Left renal pelvis (tissue), 4 donors: ENCODE measurements at places on chromosomes 11 and 22.

GRCh38 chr22:30290342-30291057 lies 1.2 kb upstream of the CASTOR1 start:
- DNase-seq: no peak

DNA sequence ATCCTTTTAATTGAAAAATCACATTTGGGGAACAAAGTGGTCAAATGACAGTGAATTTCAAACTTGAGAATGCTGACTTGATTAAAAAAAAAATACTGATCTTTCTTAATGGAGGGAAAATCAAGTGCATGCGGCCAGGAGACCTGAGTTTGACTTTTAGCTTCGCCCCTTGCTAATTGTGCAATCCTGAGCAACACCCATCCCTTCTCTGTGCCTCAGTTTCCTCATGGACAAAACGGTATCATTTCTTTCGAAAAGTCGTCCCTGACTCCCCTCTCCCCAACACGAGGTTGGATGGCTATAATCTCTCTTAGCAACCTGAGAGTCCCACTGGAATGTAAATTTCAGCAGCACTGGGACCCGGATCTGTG lies 959 bp upstream of the FJX1 start:
- DNase-seq: no peak

DNA sequence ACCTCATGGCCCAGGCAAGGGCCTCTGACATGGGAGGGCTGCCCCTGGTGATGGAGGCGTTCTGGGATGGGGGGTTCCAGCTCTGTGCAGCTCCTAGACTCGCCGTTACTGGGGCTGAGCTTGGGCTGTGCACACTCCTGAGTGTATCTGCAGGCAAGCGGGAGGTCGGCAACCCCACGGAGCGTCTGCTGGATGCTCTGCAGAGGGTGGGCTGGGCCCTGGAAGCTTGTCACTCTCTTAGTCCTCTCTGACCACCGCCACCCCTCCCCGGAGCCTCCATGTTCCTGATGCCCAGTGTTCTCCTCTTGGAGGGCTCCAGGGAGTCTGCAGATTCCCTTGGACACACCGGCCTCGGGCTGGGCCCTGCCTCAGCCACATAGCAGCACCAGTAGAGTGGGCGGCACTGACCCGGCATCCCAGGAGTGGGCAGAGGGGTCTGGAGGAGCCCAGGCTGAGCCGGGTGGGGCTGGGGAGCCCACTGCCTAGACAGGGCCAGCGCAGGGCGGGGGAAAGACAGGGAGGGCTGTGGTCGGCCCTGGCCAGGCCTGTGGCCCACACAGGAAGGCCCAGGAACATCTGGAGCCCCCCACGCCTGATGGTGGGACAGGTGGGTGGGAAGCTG lies 20.6 kb upstream of the MUC5B start:
- DNase-seq: no peak

- DNase-seq: no peak
These were observed 80.3 kb downstream of the TNRC6B start for GRCh38 chr22:40258017-40258416.

DNA sequence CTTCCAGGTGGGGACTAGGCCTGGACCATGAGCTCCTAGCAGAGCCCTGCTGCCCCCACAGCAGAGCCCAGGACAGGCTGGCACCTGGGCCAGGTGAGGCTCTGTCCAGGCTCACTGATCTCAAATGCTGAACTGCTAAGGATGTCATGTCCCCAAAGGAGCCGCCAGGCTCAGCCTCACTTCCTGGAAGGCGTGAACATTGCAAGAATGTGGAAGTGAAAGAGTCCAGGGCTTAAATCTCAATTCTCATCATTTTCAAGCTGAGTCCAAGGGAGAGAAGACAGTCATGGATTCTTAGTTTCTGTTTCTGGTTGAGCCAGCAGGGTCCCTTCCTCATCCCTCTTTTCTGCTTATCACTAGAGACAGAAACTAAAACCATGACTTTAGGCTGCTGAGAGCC lies 5.0 kb downstream of the ASCL2 start:
- no peak for DNase-seq

DNA sequence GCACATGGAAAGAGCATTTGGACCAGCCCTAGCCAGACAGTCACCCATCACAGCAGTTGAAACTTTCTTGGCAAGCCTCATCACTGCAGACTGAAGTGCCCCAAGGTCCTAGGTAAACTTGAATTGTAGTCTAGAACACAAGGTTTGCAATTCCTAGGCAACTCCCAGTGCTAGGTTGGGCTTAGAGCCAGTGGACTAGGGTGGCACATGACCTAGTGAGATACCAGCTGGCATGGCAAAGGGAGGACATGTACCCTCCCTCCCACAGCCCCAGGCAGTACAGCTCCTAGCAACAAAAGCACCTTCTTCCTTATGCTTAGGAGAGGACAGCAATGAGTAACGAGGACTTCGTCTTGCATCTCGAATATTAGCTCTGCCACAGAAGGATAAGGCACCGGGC lies 889.5 kb downstream of the JRKL start:
- no peak for DNase-seq

DNA sequence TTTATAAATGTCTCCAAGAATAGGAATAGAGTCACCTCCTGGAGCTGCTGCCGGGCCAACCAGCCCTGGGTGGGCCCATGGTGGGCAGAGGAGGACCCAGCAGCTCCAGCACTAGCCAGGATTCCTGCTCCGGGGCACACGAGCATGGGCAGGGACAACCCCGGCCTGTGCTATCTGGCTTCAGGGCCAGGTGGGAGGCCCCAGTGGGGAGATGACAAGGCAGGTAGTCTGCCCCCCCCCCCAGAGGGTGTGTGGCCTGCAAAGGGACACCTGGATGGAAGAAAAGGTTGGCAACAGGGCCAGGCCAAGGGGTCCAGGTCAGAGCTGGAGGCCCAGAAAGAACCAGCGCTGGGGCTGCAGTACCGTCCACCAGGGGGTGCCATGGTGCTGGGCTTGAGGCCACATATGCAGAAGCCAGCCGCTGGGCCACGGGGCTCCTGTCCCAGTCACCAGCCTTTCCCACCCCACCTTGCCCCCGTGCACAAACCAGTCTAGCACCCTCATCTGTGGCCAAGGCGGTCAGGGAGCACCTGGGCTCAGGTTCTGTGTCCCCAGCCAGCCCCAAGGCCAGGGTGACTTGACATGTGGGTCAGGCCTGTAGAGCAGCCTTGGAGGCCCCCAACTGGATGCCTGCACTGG lies 3.4 kb downstream of the TSPAN32 start:
- DNase-seq: no peak

DNA sequence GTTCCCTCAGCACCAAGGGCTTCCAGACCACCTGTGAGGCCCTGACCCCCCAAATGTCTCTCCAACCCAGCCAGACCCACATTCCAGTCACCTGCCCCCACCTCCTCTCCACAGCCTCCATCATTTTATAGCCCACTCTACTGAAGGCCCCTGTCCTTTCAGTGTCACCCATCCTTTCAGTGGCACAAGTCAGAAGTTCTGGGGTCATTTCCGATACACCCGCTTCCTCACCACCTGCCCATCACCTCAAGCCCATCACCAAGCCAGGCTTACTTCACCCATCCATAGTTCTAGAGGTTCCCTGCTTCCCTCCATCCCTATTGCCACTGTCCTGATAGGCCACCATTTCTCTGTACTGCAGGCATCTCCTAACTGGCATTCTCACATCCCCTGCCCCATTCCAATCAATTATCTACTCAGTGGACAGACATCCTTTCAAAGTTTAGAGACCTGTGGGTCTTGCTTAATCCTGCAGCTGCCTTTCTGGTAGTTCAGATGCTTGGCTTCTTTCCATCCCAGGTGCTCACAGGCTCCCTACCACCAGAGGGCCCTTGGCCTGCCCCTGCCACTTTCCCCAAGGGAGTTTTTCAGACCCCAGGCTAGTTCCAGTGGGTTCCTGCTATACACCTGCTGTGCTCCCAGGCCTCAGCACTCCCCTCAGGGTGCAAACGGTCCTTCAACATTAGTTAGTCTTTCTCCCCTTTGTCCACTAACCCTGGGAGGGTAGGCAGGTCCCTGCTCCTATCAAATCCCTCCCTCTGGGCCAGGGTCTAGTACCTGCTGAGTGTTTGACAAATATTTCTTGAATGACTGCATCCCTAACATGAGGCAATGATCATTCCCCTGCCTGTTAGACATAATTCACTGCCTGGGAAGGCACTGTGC lies 7.6 kb downstream of the KCNQ1OT1 start:
- DNase-seq: no peak

GRCh38 chr11:6360183-6360582 lies 30.1 kb upstream of the SMPD1 start:
- no peak for DNase-seq

DNA sequence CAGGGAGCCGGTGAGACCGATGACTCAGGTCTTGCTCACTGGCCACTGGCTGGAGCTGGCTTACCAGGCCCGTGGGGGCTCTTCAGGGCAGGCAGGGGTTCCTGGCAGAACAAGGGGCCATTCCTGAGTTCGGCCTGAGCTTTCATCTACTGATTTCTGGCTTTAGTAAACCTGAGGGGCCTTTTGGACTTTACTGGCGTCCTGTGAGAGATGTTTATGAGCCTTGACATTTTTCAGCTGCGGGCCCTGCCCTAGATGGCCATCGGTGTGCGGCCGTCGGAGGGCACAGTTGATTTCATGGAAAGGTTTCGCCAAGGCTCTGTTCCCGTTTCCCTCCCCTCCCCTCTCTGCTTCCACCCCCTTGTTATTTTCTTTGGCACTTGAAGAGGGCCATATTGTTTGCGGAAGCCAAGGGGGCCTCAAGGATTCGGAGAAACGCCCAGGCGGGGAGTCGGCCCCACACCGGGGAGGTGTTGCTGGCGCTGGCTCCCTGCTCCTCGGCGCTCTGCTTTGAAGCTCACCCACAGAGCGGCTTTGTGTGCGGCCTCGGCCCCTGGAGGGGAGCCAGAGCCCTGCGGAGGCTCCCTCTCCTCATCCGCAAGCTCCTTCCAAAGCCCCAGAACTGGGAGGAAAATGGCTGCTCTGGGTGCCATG lies 17.7 kb downstream of the ELF5 start:
- no peak for DNase-seq

GRCh38 chr11:1916986-1917522 lies 2.4 kb upstream of the TNNT3 start:
- DNase-seq: no peak

DNA sequence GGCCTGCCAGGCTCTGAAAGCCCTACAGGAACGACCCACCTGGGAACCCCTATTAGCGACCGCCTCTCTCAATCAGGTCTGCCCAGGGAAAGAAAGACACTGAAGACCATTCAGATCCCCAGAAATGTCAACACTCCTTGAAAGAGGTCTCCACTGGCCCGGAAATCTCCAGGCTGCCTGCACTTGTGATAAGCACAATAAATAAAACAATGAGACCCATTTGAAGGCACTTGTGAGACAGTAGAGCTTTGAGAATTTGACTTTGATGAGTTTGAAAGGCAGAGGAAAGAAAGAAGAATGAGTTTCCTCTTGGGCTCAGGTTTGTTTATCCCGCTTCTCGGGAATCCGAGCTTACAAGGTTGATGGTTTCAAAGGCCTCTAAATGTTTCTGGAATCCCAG lies 416.3 kb downstream of the BUD13 start:
- no peak for DNase-seq

GRCh38 chr11:104183593-104183992 lies 19.6 kb upstream of the PDGFD start:
- no peak for DNase-seq

GRCh38 chr11:67999704-68000103 lies 4.2 kb downstream of the UNC93B1 start:
- no peak for DNase-seq

GRCh38 chr11:11280826-11281225 lies 72.2 kb downstream of the CSNK2A3 start:
- no peak for DNase-seq

DNA sequence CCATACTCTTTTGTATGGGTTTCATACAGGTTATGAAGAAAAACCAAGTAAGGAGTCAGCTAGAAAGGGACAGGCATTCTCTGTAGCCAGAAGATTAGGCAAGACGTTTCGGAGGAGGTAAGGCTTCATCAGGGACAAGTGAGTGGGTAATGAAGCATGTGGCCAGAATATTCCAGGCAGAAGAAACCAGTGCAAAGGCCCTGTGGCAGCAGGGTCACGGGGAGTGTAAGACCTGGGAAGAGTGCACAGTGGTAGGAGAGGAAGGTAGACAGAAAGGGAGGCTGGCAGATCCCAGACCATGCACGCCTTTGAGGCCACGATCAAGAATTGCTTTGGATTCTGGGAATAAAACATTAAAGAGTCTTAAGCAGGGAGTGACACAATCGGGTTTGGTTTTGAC lies 177.6 kb downstream of the MIAT start:
- no peak for DNase-seq

DNA sequence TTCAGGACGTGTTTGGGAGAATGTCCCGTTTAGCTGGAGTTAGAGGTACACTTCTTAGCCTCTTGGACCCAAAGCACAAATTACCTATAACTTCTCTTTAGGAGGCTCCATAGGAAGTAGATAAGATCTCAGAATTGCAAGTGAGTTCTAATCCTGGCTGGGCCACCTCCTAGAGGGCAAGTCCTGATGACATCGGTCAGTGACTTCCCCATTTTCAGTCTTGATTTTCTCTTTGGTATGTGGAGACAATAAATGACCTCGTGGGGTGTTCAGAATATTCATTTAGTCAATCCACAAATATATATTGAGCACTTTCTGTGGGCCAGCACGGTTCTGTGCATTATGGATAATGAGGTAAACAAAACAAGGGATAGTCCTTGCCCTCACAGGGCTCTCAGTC lies 208.6 kb downstream of the CWF19L2 start:
- no peak for DNase-seq

DNA sequence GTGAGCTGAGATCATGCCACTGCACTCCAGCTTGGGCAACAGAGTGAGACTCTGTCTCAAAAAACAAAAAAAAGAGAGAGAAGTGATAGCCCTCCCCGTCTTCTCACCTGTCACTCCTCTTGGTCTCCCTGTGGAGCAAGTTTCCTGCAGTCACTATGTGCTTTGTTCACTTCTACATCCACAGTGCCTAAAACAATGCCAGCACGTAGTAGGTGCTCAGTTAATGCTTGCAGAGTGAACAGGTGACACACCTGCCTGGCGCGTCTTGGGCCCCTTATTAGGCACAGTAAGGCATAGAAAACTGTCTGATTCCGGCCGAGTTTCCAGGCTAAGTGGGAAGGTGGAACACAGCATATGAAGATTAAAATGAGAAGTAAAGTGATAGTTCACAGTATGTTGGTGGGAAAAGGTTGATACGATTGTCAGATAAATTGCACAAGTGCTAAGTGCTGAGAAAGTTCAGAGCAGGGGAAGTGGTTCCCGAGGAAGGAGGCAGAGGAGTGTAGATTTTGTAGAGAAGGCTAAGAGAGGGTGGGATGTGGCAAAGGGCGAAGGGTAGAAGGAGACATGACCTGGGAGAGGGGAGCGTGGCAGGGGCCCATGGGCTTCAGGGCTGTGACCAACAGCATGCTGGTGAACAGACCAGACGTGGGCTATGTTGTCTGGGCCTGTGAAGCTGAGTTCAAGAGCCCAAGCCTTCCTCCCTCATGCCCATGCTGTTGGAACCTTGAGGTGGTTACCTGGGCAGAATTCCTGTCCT lies 41.9 kb downstream of the BCR start:
- DNase-seq: no peak

- no peak for DNase-seq
These were observed 297.9 kb upstream of the C11orf87 start for GRCh38 chr11:109123816-109124787.

DNA sequence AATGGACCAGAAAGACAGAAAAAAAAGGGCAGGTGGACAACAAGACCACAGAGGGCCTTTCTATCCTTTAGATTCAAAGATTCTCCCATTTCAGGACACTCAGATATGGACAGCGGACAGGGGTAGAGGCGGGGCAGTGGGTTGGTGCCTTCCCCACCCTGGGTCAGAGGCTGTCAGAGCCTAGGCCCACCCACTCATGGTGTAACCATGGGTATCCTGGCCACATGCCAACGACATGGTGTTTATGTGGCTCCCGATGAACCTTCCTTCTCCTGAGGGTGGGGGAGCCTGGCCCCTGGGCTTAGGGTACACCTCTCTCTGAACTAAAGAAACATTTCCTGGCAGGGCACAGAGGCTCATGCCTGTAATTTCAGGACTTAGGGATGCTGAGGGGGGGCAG lies 14.3 kb upstream of the P2RY2 start:
- no peak for DNase-seq
